ENCODE measurements at places on chromosomes 6 and 20.

- no peak for DNase-seq
Observed at GRCh38 chr20:43839793-43840199, 74.9 kb upstream of the TOX2 start.

GRCh38 chr6:45075246-45075645 lies 252.9 kb upstream of the RUNX2 start:
- DNase-seq = peak; percentile 94

DNA sequence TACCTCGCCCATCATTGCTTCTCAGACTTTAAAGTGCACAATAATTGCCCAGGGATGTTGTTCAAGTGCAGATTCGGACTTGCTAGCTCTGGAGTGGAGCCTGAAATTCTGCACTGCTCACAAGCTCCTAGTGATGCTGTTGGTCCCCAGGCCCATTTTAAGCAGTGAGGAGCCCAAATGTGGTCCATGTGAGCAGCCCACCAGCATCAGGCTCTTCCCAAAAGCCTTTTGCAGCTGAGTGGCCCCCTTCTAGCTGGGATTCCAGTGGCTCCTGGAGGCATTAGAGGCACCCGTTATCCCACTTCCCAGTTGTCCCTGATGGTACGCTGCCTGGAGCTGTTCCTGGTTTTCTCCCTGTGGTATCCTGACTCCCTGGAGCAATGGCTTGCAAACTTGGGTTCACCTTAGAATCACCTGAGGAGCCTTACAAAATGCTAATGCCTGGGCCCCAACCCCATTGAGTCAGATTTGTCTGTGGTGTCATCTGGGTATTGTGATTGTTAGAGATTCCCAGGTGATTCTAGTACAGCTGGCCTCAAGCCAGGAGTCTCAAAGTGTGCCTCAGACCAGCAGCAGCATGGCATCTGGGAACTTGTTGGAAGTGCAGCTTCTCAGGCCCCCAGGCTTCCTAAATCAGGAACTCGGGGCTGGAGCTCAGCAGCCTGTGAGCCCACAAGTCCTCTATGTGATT lies 186.9 kb upstream of the SLC24A3 start:
- DNase-seq = no peak

GRCh38 chr20:63518946-63519667 lies 1.5 kb upstream of the PPDPF start:
- DNase-seq = no peak

GRCh38 chr6:106617857-106618256 lies 11.4 kb downstream of the RTN4IP1 start:
- no peak for DNase-seq

DNA sequence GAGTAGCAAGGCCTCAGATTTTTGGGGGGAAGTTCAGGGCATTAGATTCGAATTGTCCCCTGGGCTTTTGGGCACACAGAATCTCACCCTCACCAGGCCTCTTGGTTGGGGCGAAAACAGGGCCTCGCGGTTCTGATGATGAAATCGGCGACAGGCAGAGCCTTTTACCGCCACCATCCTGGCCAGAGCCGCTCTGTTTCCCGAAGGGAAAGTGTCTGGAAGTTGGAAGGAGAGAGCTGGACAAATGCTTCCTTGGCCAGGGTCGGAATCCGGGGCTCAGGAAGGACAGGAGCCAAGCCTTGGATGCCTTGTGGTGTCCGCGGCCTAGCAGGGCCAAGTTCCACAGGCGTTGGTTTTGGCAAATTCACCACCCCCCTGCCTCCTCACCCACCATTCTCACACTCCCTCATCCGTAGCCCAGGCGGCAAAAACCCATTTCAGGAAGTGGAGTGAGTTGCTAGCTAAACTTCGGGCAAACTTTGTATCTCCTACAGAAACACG lies 3.5 kb upstream of the TFAP2A start:
- no peak for DNase-seq

DNA sequence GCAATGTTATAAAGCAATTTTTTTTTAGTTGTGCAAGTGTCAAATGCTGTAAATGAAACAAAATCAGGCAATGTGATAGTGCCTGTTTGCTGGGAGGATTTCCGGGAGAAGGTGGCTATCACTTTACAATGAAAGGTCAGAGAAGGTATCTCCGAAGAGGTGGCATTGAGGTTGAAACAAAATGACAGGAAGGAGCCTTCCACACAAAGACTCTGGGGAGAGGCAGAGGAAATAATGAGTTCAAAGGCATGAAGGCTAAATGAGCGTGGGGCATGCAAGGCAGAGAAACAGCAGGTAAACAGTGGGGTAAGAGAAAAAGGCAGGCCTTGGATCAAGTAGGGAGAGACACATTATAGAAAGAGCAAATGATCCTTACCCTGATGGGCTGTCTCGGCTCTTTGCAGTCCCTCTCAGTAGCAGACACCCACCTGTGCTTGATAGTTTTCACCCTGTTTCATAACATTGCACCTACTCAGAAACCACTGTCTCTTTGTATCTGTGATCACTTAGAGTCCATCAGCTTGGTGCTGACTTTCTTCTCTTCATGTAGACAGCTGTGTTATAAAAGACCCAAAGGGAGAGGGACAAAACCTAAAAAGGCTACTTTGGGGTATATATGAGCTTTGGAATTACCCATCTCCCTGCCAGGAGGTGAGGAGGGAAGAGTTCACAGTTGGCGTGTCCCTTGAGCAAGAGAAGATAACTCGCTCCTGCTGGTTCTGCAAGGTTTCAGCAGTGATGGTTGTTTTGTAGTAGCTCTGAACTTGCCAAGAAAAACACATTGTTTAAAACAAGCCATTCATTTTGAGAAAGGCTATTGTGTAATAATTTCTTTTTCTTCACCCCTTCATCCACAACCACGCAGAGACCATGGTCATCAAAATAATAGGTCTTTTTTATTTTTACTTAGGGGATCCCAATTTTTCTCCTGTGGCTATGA lies 22.3 kb downstream of the NRN1 start:
- no peak for DNase-seq

DNA sequence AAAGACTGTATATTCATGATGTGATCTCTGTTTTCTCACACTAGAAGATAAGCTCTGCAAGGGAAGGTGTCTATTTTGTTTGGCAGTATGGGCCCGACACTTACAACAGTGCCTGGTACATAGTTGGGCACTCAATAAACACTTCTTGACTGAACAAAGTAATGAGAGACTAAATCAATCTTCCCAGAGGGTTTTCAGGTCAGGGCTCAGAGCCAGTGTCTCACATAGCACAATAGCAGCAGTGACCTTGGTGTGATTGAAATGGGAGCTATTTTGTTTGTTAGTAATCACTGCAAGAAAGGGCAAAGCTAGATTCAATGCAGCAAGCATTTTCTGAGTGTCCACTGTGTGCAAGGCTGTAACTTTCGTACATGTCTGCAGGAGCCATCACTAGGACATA lies 26.4 kb upstream of the GCM1 start:
- DNase-seq = no peak

GRCh38 chr6:16409531-16410441 lies 171.4 kb downstream of the GMPR start:
- DNase-seq = no peak

GRCh38 chr6:159691133-159691962 lies 1.7 kb downstream of the SOD2 start:
- peak; percentile 67 for DNase-seq

DNA sequence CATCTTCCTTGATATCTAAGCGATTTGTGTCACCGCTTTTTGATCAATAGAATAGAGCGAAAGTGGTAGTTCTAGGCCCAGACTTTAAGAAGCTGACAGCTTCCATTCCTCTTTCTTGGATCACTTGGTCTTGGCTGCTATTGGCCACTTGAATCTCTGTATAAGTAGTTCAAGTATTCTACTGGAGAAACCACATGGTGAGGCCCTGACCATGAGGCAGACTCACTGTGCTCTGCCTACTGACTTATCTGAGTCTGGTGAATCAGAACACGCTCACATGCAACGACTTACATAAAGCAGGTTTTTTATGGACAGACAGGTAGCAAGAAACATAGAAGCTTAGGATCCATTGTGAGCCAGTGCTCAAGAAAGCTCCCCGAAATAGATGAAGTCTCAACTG lies 27.0 kb downstream of the OLIG3 start:
- no peak for DNase-seq

DNA sequence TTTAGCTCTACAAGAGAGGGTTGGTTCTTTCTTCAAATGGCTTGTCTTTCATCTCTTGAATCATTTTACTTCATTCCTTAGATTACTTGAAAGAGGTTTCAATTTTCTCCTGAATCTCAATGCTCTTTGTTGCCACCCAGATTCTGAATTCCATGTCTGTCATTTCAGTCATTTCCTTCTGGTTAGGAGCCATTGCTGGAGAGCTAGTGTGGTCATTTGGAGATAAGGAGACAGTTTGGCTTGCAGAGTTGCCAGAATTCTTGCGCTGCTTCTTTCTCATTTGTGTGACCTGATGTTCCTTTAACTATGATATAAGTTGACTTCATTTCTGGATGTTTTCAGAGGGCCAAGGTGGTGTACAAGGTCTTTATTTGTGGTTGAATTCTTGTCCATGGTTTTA lies 157.8 kb downstream of the SLC22A3 start:
- no peak for DNase-seq

DNA sequence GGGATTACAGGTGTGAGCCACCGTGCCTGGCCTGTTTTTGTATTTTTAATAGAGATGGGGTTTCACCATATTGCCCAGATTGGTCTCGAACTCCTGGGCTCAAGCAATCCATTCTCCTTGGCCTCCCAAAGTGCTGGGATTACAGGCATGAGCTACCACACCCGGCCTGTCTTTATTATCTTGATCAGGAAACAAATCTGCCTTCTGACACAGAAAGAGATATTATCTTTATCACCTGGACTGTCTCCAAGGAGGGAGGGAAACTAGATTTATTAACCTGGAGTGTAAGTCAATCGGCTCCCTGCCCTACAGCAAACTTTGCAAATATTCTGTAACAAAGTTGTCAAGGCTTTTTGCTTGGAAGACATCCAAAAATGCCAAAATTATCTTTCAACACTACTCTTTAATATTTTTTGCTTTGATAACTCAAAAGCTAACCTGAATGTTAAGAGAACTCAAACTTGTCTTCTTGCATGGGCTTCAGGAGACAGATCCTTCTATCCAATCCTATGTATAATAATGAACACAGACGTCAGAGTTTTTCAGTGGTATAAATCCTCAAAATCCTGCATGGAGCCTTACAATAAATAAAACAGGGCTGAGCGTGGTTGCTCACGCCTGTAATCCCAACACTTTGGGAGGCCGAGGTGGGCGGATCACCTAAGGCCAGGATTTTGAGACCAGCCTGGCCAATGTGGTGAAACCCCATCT lies 85.0 kb upstream of the LOC128125822 start:
- DNase-seq = no peak

DNA sequence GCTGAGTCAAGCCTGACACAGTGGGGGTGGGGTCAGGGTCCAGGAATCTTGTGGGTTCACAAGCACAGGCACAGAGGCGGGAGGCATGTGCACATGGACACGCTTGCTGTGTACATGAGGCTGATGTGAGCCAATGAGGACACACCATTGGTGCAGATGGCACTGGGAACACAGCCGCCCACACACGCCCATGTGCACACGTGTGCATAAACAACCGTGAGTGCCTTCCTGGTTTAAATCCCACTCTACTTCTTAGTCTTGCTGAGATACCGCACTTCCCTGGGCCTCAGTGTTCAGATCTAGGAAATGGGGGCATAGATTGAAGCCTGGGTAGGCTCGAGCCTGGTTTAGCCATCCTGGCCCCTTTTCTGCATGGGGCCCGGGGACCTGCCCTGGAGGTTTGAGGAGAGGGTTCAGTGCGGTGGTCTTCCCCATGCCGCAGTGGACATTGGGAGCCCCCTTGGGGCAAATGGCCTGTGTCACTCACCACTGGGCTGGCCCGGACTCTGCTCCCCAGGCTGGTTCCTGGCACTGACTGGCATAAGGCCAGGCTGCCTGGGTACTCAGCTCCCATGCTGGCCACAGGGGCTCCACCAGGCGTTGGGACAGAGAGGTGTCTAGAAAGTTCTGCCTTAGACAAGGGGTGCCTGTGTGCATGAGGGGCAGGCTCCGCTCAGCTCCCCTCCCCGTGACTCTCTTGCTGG lies 60.2 kb downstream of the CEBPB start:
- no peak for DNase-seq

DNA sequence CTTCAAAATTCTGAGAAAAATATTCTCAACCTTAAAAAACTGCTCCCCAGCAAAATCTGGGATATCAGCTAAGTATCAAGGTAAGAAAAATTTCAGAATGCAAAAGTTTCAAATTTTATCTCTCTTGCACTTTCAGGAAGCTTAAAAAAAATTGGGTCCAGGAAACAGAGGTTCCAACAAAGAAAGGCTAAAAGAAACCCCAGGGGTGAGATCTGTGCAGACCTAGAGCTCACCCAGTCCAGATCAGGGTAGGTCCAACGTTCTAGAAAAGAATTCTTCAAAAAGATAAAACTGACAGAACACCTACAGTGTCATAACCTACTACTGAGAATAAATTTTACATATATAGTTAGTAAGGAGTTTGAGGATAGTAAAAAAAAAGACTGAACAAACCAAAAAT lies 23.5 kb downstream of the ILRUN start:
- no peak for DNase-seq

DNA sequence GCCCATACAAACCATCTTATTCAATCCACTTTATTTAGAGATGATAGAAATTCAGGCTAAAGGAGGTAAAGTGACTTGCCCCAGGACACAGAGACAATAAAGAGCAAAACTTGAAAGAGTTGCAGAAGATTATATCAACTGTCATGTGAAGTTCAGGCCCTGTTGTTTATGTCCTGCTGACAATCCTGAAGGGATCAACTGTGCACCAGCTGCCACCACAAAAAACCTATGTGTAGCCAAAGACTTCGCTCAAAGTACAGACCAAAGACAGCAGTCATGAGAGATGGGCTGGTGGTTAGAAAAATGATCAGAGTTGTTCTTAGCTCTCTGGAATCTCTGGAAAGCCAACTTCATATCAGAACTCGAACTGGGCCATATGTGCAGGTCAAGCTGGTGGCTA lies 16.0 kb upstream of the CITED2 start:
- no peak for DNase-seq

DNA sequence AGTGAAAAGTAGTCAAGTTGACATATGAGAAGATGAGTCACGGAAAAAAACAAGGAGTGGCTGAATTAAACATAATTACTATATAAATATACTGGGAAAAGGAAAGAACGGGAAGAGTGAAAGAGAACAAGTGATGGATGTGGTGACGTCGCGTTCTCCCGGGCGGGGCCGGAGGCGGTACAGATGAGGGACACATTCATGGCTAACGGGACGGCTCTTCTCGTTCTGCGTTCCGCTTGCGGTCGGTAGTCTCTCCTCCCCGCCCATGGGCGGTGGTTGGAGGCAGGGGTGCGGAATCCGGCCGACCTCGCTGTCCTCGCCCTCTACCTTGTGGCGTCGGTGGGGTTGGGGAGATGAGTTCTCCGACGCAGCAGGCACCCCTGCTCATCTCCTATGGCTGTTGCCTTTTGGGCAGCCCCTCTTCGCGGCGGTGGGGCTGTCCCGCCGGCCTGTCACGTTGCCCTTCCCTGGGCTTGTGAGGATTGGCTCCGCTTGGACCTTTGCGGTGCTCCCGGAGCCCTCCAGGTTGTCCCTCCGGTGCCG lies 22.5 kb downstream of the HLA-G start:
- DNase-seq = no peak
